ENCODE measurements at places on chromosomes 4 and X.

GRCh38 chr4:3209551-3210325 lies 39.2 kb upstream of the MSANTD1 start:
- DNase-seq = no peak

- DNase-seq = no peak
Observed at GRCh38 chrX:65017451-65017850, 41.2 kb upstream of the ZC4H2 start.

DNA sequence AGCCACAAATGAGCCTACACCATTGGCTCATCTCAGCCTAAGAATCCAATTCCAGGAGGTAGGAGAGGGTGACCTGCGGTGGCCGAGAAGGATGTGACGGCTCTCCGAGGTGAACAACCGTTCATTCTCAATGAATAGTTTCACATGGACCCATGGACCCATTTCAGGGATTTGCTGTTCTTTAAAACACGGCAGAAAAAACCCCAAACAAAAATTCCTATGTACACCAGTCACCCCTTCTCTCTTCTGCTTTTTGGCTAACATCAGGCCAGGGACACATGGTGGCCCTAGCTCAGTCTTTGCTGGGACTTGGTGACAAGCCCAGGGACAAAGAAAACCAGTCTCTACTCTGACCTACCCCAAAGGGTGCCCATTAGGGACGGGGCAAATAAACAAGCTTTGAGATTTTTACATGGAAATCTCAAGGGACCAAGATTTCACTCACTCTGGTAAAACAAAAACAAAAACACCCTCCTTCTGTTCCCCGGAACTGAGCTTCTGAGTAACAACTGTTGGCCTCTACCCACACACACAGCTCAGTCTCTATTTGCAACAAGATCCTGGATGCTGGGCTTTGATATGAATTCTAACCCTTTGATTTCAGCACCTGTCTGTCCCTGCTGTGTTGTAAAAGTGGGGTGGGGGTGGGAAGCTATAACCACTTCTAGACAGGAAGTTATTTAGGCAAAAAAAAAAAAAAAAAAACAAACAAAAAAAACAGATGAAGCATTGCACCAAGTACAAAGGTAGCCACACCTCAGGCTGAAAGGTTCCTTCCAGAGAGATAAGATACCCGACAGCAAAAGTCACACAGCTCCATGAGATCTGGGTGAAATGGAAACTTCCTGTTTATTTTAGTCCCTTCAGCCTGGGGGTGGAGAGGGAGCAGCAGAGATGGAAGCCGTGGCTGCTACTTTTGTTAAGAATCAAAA lies 49.0 kb downstream of the DDX3X start:
- peak; percentile 1 for DNase-seq

- DNase-seq = no peak
Observed at GRCh38 chr4:68366600-68366999, 16.7 kb upstream of the YTHDC1 start.

GRCh38 chrX:29455702-29456101 lies 759.7 kb upstream of the MAGEB2 start:
- no peak for DNase-seq

DNA sequence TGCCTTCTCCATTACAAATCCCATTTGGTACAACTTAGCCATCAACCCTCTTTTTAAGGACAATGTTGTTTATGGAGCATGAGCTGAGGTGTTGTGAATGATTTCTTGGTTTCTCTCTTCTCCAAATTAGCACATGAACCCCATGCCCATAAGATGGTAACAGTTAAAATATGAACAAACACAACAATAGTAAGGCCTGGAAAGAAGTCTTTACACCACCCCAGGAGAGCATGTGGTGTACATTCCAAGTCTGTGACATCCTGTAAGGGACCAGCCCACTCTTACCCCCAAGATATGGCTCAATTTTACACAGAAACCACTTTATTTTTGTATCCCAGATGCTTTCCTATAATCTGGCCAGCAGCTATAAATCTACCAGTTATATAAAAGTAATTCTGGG lies 226.1 kb downstream of the COX18 start:
- DNase-seq = no peak

DNA sequence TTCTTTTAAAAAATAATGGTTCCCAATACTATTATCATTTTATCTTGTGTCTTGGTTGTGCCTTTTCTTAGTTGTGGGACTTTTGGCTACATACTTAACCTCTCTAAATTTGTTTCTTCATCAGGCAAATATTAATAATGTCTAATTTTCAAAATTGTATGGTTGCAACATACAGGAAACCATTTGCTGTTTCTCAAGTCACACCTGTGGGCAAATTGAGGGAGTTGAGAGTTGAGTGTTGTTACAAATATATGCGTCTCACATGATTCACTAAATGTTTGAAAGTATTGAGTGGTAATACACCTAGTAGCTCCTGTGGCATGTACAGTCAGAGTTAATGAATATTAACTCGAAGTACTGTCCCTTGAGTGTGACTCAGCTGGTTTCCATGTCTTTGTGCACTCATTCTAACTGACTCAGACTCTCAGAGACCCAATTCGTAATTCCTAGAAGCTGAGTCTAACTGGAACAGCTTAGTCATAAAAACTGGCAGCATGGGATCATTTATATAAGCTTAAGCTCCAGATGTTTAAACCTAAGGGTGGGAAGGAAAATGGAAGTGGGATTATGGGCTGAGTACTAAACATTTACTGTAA lies 802.4 kb downstream of the TRIML1 start:
- peak; percentile 32 for DNase-seq

- DNase-seq = no peak
Observed at GRCh38 chr4:17510582-17510981, 1.3 kb downstream of the QDPR start.

Data from dermis microvascular lymphatic vessel endothelial cell (primary cell).